ENCODE measurements at places on chromosomes 11 and 22. TPM values are rescaled to one million over a fixed set of nuclear protein-coding genes. Genes with fewer than 3 reads are reported as not detected.

Gene YDJC
- polyA plus RNA-seq, result 20.0 TPM

Gene PANX3
- not detected for polyA plus RNA-seq

Gene CASP5
- not detected for polyA plus RNA-seq

Gene KIAA1671
- polyA plus RNA-seq, result 0.15 TPM

Gene CEP126
- polyA plus RNA-seq, result 1.5 TPM

Gene SCO2
- 0.78 TPM for polyA plus RNA-seq

Gene CASTOR1
- polyA plus RNA-seq, result 16.4 TPM

Gene GGTLC3
- not detected for polyA plus RNA-seq

Gene CD81
- 875 TPM for polyA plus RNA-seq

Gene OR8H3
- not detected for polyA plus RNA-seq

Gene SMIM35
- polyA plus RNA-seq, result not detected

Gene LRRN4CL
- polyA plus RNA-seq, result 2.6 TPM

Gene WNT11
- polyA plus RNA-seq, result 0.25 TPM

Gene KRTAP5-5
- not detected for polyA plus RNA-seq

Gene PRR33
- not detected for polyA plus RNA-seq

Gene MLC1
- polyA plus RNA-seq, result 0.10 TPM

Gene ZC3H12C
- 5.5 TPM for polyA plus RNA-seq

Gene APOL2
- polyA plus RNA-seq, result 24.5 TPM

Gene DGCR2
- 44.3 TPM for polyA plus RNA-seq

Gene PTH
- polyA plus RNA-seq, result not detected

Gene DEFB131B
- not detected for polyA plus RNA-seq

Gene SLC37A2
- 0.75 TPM for polyA plus RNA-seq

Gene BACE1
- polyA plus RNA-seq, result 99.6 TPM

Gene OR51E1
- not detected for polyA plus RNA-seq

Gene NEFH
- 1.2 TPM for polyA plus RNA-seq

Gene PHLDB1
- 74.7 TPM for polyA plus RNA-seq

Gene CCDC73
- not detected for polyA plus RNA-seq

Gene OR5A2
- polyA plus RNA-seq, result not detected

Gene FOLR2
- not detected for polyA plus RNA-seq

Gene OR10AG1
- not detected for polyA plus RNA-seq

Gene VPREB1
- polyA plus RNA-seq, result not detected

Gene BMAL1
- 6.1 TPM for polyA plus RNA-seq

Gene ARHGAP42
- 1.0 TPM for polyA plus RNA-seq

Gene KDM4E
- polyA plus RNA-seq, result not detected

Gene SPDYC
- polyA plus RNA-seq, result not detected

Gene KCNQ1
- not detected for polyA plus RNA-seq

Gene CCDC89
- polyA plus RNA-seq, result 0.85 TPM

Gene GGTLC2
- not detected for polyA plus RNA-seq

Gene C22orf42
- polyA plus RNA-seq, result not detected

Gene AIP
- polyA plus RNA-seq, result 69.9 TPM

Gene SPTBN2
- 0.25 TPM for polyA plus RNA-seq

Gene PHRF1
- polyA plus RNA-seq, result 6.8 TPM

Gene NXPE2
- 0.06 TPM for polyA plus RNA-seq

Gene SLC25A18
- 0.07 TPM for polyA plus RNA-seq

Gene MS4A6A
- polyA plus RNA-seq, result not detected

Gene ELP4
- 17.5 TPM for polyA plus RNA-seq

Gene OSBP2
- polyA plus RNA-seq, result 0.38 TPM

Gene SAA1
- polyA plus RNA-seq, result 3.4 TPM

Gene ANO9
- polyA plus RNA-seq, result not detected

Gene KRTAP5-1
- not detected for polyA plus RNA-seq

Gene POU2F3
- 0.06 TPM for polyA plus RNA-seq

Gene GGT1
- 2.0 TPM for polyA plus RNA-seq

Gene CD248
- 83.0 TPM for polyA plus RNA-seq

Gene INPP5J
- 1.1 TPM for polyA plus RNA-seq

Gene GGT5
- 13.3 TPM for polyA plus RNA-seq

Gene CDC45
- 13.8 TPM for polyA plus RNA-seq

Gene SLC25A22
- 25.5 TPM for polyA plus RNA-seq

Gene C22orf31
- not detected for polyA plus RNA-seq

Gene GANAB
- 388 TPM for polyA plus RNA-seq
